ENCODE measurements at places on chromosomes 3 and 15.

DNA sequence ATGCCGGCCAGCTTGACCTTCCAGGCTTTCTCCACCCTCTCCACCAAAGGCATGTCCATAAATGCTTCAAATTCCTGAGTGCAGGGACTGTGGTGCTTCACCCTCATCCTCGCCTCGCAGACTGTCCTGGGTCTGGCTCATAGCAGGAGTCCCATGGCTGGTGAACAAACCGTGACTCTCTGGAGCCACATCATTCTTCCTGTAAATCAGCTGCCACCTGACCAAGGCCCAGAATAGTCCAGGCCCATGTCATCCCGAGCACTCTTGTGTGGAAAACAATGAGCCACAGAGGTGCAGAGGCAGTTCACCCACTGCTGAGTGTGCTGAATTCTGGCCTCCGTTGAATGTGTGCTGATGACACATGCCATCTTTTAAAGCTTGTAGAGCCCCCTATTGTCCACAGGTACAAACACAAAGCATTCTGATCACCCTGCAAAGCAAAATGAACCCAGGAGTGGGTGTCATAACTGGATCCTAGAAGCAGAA lies 68.6 kb downstream of the ABHD5 start:
- peak overlapping the region; percentile 46 for H3K27ac ChIP-seq
- peaks cover 21% of the 10 kb centered on the region for H3K4me1 ChIP-seq
- H3K4me3 ChIP-seq = no peak overlapping the region
- DNase-seq = peak; percentile 72
- no peaks in the 10 kb centered on the region for H3K27me3 ChIP-seq

- H3K27ac ChIP-seq = no peak overlapping the region
- H3K36me3 ChIP-seq = no peaks in the 10 kb centered on the region
- no peak overlapping the region for H3K4me3 ChIP-seq
- H3K4me1 ChIP-seq = no peaks in the 10 kb centered on the region
- DNase-seq = peak; percentile 76
- no peaks in the 10 kb centered on the region for H3K27me3 ChIP-seq
These were observed 44.6 kb downstream of the SLC12A1 start for GRCh38 chr15:48250640-48251076.

GRCh38 chr3:14397531-14397930 lies 4.9 kb upstream of the SLC6A6 start:
- no peaks in the 10 kb centered on the region for H3K4me1 ChIP-seq
- DNase-seq = no peak
- H3K27ac ChIP-seq = no peak overlapping the region
- no peaks in the 10 kb centered on the region for H3K27me3 ChIP-seq

- H3K27me3 ChIP-seq = no peaks in the 10 kb centered on the region
- H3K36me3 ChIP-seq = no peaks in the 10 kb centered on the region
- H3K4me3 ChIP-seq = no peak overlapping the region
- DNase-seq = no peak
- H3K4me1 ChIP-seq = peaks cover 7% of the 10 kb centered on the region
These were observed 517.1 kb upstream of the CCDC54 start for GRCh38 chr3:106860182-106860581.

DNA sequence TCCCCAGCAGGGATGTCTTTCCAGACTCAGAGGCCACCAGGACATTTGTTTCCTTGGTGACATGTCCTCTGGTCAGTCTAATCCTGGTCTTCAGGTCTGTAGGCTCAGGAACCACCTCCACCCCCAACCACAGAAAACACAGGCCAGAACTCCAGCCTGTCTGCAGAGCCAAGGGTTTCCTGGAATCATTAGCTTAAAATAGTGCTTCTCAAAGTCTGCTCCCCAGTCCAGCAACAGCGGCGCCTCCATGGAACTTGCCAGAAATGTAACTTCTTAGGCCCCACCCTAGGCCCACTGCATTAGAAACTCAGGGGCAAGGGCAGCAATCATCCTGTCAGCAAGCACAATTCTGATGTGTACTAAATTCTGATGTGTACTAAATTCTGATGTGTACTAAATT lies 20.0 kb downstream of the SLC28A1 start:
- no peak overlapping the region for H3K4me3 ChIP-seq
- no peaks in the 10 kb centered on the region for H3K36me3 ChIP-seq
- no peak overlapping the region for H3K27ac ChIP-seq

GRCh38 chr3:126834596-126835471 lies 130.8 kb downstream of the CHCHD6 start:
- no peak overlapping the region for H3K27ac ChIP-seq
- DNase-seq = peak; percentile 31
- peaks cover 9% of the 10 kb centered on the region for H3K4me1 ChIP-seq

GRCh38 chr3:23797491-23797890 lies 8.3 kb upstream of the UBE2E1 start:
- no peaks in the 10 kb centered on the region for H3K4me1 ChIP-seq
- no peak overlapping the region for H3K4me3 ChIP-seq
- DNase-seq = no peak
- H3K36me3 ChIP-seq = no peaks in the 10 kb centered on the region
- no peak overlapping the region for H3K27ac ChIP-seq
